Neural crest cell (in vitro differentiated cells): ENCODE measurements at places on chromosomes 12 and 14.

DNA sequence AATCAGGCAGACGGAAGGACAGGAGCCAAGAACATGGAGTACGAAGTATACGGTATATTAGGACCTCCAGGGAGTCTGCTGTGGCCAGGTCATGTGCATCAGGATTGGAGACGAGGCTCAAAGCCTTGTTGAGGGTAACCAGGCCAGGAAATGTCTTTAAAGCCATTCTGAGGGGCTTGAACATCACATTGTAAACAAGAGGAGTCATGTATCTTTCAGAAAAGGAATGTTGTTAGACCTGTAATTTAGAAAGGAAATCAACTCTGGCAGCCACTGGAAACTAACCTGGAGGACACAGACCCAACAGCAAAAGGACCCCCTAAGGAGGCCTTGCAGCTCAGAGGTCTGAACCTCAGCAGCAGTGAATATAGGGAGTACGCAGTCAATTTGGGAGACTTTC is 7.5 kb downstream of the MAP3K9 start:
- no peak for DNase-seq

DNA sequence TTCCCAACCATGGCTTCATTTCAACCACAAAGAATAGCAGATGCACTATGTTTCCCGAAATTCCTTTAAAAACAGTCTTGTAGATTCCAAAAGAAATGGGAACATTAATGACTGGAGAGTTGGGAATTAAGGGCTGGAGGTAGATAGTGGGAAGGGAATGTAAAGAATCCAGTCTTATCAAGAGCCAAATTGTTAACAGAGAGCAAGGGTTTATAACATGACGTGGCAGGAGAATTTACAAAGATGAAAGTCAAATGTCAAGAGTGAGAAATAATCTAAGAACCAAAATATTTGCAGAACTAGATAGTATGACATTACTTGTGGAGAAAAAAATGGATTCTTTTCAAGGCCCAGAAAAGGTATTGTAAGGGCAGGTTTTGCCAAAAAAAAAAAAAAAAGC is 200.9 kb downstream of the GRIN2B start:
- no peak for DNase-seq

DNA sequence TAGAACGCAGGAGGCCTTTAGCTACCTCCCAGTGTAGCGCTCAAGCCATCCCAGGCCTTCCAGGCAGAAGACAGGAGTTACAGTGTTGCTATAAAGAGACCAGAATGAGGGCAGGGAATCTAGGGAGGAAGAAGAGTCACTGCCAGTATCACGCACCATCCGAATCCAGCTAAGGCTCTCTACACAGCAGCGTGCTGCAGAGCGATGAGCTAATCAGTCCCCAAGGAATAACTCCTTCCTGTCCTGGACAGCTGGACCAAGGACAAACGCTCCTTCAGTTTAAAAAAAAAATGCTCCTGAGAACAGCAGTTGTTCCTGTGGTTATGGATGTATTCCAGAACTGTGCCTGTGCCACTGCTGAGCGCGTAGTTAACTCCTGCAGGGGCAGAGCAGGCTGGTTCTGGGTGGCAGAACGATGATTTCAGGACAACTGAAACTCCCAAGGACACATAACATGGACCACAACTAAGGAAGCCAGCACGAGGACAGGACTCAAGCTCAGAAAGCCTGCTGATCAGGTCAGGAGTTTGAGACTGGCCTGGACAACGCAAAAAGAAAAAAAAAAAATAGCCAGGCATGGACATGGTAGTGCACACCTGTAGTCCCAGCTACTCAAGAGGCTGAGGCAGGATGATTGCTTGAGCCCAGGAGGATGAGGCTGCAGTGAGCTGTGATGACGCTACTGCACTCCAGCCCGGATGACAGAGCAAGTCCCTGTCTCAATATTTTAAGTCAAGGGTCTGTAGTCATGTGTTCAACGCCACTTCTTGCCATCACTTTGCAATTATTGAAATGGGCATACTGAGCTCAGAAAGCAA is 2.6 kb downstream of the IFFO1 start:
- no peak for DNase-seq

GRCh38 chr12:54425702-54426101 is 6.6 kb upstream of the ITGA5 start:
- no peak for DNase-seq

GRCh38 chr14:47921133-47921532 is 245.7 kb upstream of the MDGA2 start:
- no peak for DNase-seq

DNA sequence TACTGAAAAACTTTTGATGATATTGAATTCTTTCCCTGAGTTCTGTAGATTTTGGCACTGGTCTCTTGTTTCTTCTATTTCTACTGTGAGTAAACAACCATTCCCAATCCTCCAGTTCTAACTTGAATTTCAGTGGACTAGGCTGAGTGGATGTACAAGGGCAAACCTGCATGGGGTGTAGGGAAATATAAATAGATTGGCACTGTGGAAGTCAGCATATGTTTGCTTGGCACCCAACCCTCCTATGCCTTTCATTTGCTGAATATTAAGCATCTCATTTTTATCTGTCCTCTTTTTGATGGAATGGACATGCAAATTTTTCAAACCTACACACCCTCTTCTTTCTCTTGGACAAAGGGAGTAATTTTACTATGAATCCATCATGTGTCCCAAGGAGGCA is 828.3 kb downstream of the DIO2 start:
- no peak for DNase-seq

DNA sequence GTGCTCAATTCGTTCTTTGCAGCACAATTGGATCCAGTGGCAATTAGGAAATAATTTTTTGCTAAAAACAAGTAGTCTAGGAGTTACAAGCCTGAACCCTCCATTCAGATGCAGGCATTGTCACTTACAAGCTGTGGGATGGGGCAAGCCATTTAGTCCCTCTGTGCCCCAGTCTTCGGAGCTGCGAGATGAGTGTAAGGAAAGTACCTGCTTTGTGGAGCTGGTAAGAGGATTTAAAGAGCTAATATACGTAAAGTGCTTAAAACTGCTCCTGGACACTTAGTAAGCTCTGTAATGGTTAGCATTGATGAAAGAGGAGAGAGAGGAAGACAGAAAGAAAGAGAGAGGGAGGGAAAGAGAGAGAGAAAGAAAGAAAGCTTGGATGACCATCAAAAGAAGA is 112.5 kb downstream of the LGMN start:
- DNase-seq: no peak

DNA sequence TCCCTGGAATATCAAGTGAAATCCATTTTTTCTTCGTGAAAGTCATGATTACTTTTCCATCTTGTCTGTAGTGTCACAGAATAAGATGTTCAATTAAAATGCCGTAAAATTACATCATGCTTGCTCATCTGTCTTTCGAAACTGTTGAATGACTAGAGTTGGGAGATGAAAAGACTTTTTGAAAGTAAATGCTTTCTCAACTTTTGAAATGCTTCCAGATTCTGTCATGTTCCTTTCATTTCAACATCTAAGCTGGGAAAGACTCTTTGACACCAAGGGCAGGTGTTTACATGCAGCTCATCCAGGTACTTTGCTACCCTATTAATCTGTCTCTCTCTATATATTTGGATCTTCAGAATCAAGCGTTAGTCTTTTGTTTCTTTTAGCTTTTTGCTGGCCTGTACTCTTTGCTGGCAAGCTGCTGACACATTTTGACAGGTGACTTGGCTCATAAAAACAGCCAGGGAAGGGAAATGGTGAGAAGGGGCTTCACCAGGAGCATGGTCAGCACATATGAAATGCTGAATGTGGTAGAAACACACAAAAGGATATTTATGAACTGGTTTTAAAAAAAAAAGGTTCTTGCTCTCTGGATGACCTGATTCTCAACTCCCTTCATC is 77.0 kb upstream of the METAP2 start:
- no peak for DNase-seq

GRCh38 chr12:38904537-38905479 is 583 bp downstream of the CPNE8 start:
- peak; percentile 33 for DNase-seq

GRCh38 chr12:9928607-9929006 is 3.6 kb downstream of the CLEC2A start:
- no peak for DNase-seq

- DNase-seq: no peak
Measured at GRCh38 chr12:55972911-55973598, 823 bp upstream of the RAB5B start.

DNA sequence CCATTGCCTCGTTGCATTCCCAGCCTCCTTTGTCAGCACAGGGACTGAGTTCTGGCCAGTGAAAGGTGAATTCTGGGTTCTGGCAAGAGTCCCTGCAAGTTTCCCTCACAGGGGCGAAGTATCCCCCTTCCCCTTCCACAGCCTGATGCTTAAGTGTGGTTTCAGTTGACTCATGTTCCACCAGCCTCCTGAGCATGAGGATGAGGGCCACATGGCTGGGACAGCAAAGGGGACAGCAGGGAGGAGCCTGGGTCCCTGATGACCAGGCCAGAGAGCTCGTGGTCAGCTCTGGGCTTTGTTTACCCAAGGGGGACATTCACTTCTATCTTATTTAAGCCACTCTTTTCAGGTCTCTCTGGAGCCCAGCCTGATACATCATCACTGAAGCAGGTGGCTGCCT is 36.5 kb downstream of the CACNA2D4 start:
- DNase-seq: no peak

- no peak for DNase-seq
Measured at GRCh38 chr14:75877884-75878283, 103.9 kb downstream of the TGFB3 start.

DNA sequence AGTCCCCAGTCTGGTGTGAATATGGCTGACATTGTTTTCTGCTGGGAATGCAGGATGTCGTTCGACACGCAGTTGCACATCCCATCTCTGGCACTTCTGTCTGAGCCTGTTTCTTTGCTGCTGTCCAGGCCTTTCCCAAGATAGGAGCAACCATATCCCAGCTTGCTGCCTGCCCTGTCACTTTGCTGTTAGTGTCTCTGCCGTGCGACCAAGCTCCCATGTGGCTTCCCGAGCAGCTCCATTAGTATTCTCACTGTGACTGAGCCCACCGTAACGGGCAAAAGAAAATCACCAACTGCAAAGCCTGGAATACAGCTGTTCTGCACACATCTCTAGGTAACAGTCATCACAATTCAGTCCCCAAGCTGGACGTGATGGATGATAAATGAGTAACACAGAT is 66.0 kb upstream of the CPSF6 start:
- no peak for DNase-seq

DNA sequence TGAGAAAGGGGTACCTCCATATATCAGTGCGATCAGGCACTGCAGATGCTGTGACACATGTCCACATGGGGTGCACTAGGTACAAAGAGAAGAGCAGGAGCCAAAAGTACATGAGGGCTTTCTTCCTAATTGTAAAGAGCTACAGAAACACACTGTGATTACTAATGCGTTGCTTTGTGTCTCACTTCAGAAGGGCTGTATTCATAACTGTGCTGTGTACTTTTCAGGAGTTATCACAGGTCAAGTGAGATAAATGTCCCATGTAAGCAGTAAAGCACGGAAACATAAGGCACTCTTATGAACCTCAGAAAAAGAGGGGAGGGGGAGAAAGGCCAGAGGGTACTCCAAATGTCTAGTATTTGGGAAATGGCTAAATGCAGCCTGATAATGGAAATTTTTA is 10.6 kb downstream of the SPRING1 start:
- no peak for DNase-seq

GRCh38 chr14:103391048-103391447 is 5.8 kb downstream of the MARK3 start:
- no peak for DNase-seq

DNA sequence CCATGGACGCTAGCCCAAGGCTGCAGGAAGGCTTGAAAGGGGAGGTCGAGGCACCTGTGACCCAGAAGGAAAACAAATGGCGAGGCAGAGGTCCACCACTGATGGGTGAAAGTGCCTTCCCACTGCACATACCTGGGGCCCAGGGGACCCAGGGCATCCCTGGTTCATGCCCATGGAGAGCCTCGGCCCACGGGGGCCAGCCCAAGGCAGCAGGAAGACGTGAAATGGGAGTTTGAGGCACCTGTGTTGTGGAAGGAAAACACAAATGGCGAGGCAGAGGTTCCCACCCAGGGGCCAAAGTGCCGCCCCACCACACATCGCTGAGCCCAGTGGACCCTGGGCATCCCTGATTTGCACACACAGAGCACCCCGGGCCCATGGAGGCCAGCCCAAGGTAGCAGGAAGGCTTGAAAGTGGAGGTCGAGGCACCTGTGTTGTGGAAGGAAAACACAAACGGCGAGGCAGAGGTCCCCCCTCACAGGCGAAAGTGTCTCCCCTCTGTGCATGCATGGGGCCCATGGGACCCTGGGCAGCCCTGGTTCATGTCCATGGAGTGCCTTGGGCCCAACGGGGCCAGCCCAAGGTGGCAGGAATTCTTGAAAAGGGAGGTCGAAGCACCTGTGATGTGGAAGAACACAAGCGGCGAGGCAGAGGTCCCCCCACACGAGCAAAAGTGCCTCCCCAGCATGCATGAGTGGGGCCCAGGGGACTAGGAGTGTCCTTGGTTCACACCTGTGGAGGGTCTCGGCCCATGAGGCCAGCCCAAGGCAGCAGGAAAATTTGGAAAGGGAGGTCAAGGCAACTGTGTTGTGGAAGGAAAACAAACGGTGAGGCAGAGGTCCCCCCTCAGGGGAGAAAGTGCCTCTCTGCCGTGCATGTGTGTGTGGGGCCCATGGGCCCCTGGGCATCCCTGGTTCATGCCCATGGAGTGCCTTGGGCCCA is 383.3 kb downstream of the ALG10 start:
- no peak for DNase-seq

DNA sequence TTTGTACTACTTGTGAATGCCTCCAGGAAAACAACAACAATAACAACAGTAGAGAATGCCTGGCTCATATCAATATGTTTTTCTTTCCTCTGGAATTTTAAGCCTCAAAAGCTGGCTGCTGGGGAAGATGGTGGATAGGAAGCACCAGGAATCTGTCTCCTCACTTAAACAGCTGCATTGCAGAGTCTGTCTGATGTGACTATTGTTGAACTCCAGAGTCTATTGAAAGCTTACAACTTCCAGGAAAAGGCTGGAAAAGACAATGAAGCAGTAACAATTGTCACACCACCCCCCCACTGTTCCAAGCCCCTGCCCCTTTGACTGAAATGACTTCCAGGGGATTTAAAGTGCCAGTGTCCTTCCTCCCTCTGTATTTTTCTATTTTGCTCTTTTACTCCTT is 309.7 kb downstream of the BMP4 start:
- no peak for DNase-seq

GRCh38 chr14:91873471-91874415 is 6.4 kb upstream of the TC2N start:
- DNase-seq: no peak
